ENCODE measurements at places on chromosomes 11 and 22. TPM values are rescaled to one million over a fixed set of nuclear protein-coding genes. Genes with fewer than 3 reads are reported as not detected.

UPK2 gene
- total RNA-seq: not detected

DNA sequence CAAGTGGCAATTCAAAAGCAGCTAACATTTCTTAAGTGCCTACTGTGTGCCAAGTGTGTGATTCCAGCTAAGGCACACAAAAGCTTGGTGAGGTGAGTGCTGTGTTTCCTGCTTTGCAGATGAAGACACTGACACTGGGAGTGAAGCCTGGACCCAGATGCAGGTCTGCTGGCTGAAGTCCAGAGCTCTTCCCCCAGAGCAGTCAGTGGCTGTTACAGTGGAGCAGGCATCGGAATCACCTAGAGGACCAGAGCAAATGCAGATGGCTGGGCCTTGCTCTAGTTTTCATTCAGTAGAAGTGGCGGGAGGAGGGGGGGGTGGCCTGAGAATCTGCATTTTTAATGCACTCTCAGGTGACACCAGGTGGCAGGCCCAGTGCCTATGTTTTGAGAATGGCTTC, 342.3 kb downstream of the CADM1 start:
- no peaks in the 10 kb centered on the region for H3K4me1 ChIP-seq
- no peaks in the 10 kb centered on the region for H3K27me3 ChIP-seq
- DNase-seq: no peak
- H3K4me3 ChIP-seq: no peak overlapping the region
- no peaks in the 10 kb centered on the region for H3K36me3 ChIP-seq
- no peak overlapping the region for H3K27ac ChIP-seq

DNA sequence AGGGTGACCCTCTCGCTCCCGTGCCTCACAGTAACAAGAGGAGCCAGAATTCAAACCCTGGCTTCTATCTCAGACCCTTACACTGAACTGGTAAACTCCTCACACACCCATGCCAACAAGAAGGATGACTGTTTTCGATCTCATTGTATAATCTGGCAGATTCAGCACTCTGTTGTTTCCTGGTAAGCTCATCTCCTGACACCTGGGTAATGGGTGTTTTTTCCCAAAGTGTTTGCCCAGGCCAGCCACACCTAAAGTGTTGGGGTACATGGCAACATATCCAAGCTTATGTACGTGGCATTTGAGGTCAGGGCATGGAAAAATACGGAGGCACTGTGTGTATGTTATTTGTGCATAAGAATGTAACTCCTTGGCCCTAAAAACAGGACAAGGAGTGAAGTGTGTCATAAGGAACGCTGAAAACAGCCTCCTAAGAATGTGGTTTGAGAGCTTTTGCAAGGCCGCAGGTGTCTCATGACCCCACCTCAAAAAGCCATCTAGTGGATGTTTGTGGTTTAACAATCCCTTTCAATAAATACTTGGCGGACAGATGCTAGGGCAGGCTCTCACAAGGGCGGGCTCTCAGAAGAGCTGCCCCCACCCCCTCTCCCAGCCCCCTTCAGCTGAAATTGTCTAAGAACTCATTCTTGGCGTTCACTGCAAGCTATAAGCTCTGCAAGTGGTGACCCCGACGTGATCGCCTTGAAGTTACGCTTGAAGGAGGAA, at the start of gene MS4A15:
MS4A15 (plus strand) TSS at position 561 of the 726 bp plus-strand sequence. CDS start 6,867 bp downstream, outside the sequence.
- no peak within 1 kb of the TSS for H3K27ac ChIP-seq
- H3K36me3 ChIP-seq: no peaks in the 10 kb centered on the region
- H3K27me3 ChIP-seq: no peaks in the 10 kb centered on the region
- DNase-seq: no peak
- H3K4me1 ChIP-seq: no peaks in the 10 kb centered on the region

GRCh38 chr11:34624069-34624468, 3.2 kb downstream of the EHF start:
- no peaks in the 10 kb centered on the region for H3K36me3 ChIP-seq
- DNase-seq: no peak
- no peaks in the 10 kb centered on the region for H3K27me3 ChIP-seq
- H3K27ac ChIP-seq: no peak overlapping the region
- no peaks in the 10 kb centered on the region for H3K4me1 ChIP-seq

DNA sequence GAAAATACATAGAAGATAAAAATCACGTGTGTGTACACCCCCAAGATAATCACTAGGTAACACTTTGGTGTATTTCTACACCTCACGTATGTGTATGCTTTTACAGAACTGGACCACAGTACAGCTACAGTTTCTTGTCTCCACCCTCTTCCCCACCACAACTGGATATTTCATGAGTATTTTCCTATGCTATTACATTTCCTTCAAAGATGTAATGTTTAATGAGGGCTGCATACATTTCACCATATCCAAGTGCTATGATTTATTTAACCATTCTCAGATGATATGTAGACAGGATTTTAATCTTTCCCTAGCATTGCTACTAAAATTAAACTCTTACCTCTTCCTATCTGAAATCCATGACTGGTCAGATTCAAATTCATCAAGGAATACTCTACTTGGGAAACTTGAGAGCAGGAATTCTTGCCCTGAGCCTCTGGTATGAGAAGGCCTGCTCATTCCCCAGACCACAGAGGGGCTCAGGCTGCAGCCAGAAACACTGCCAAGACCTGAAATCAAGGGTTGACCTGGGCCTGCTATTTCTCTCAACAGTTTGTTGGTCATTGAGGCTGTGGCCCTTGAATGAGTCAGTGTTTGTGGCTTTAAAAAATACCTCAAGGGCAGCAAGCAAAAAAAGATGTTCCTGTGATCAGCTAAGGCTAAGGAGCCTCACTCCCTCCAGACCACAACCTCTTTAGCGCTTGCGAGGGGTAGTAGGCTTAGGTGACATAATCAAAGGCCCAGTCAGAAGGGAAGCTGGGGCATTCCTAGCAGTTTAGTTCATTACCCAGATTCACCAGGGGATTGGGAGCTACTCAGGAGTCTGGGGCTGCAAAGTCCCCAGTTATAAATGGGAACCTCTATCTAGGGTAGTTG, 55.5 kb downstream of the ABTB2 start:
- H3K27ac ChIP-seq: no peak overlapping the region
- H3K4me3 ChIP-seq: no peak overlapping the region
- no peak for DNase-seq
- H3K27me3 ChIP-seq: no peaks in the 10 kb centered on the region
- H3K4me1 ChIP-seq: no peaks in the 10 kb centered on the region
- no peaks in the 10 kb centered on the region for H3K36me3 ChIP-seq

DNA sequence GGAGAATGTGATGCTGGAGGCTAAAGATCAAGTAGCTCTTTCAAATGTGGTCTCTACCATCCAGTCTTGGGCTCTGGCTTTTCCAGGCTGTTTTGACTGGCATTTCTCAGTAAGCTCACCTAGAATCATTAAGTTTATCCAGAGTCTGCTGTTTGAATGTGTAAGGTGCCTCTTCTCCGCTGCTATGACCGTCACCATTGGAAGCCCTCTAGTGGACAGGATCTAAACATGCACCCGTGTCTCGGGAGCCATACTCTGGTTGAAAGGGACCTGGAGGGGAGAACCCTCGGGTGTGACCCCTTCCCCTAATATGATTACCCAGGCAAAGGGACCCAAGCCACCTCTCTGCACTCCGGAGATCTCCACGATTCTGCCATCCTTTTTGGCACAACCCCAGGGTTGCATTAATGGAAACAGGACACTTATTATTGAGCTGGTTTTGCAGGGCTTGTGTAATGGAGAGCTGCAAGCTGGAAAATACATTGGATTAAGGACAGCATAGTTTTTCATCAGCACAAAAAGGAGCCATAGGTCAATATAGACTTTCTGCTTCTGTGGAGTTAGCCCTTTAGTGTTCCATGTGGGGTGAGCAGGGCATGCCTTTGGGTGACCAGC, 191.0 kb upstream of the LARGE1 start:
- H3K4me3 ChIP-seq: no peak overlapping the region
- no peaks in the 10 kb centered on the region for H3K27me3 ChIP-seq
- DNase-seq: no peak

IL17RA gene
- total RNA-seq: 84.1 TPM

UBQLNL gene
- not detected for total RNA-seq

PMM1 gene
- total RNA-seq: 12.5 TPM

- H3K4me3 ChIP-seq: no peak overlapping the region
- DNase-seq: no peak
- H3K27ac ChIP-seq: no peak overlapping the region
- H3K27me3 ChIP-seq: no peaks in the 10 kb centered on the region
- no peaks in the 10 kb centered on the region for H3K4me1 ChIP-seq
Measured at GRCh38 chr22:46366327-46366731, 30.8 kb downstream of the TRMU start.

SESN3 gene
- total RNA-seq: 15.1 TPM

FAM227A gene
- 0.43 TPM for total RNA-seq

GRCh38 chr22:47163481-47163855, 401.0 kb downstream of the TBC1D22A start:
- H3K4me1 ChIP-seq: no peaks in the 10 kb centered on the region
- no peak overlapping the region for H3K27ac ChIP-seq
- H3K36me3 ChIP-seq: no peaks in the 10 kb centered on the region
- no peak overlapping the region for H3K4me3 ChIP-seq

- H3K27ac ChIP-seq: no peak overlapping the region
- H3K4me3 ChIP-seq: no peak overlapping the region
- no peaks in the 10 kb centered on the region for H3K36me3 ChIP-seq
- DNase-seq: no peak
- no peaks in the 10 kb centered on the region for H3K27me3 ChIP-seq
Measured at GRCh38 chr11:6438979-6439571, 1.7 kb downstream of the HPX start.

PIWIL4 gene
- 4.5 TPM for total RNA-seq

NOX4 gene
- total RNA-seq: 125 TPM

DNA sequence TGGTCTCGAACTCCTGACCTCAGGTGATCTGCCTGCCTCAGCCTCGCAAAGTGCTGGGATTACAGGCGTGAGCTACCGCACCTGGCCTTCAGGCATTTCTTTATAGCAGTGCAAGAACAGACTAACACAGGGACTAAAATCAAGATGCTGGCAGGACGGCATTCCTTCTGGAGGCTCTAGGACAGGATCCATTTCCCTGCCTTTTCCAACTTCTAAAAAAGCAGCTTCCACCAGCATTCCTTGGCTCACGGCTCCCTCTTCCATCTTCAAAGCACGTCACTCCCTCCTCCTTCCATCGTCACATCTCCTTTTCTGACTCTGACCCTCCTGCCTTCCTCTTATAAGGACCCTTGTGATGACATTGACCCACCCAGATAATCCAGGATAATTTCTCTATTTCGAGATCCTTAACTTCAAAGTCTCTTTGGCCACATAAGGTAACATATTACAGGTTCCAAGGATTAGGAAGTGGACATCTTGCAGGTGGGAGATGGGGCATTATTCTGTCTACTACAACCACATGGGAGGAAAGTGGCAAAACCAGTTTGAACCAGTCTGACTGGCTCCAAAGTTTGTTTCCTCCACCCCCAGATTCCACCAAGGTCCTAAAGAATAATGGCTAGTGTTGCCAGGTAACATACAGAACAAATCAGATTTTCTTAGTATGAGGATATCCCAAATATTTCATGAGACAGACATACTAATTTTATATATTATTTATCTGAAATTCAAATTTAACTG, 172.5 kb downstream of the MN1 start:
- no peak for DNase-seq
- H3K4me1 ChIP-seq: no peaks in the 10 kb centered on the region
- no peak overlapping the region for H3K4me3 ChIP-seq
- no peak overlapping the region for H3K27ac ChIP-seq
- H3K36me3 ChIP-seq: no peaks in the 10 kb centered on the region
- no peaks in the 10 kb centered on the region for H3K27me3 ChIP-seq

OR2AT4 gene
- total RNA-seq: not detected

- H3K4me3 ChIP-seq: no peak overlapping the region
- no peaks in the 10 kb centered on the region for H3K27me3 ChIP-seq
- H3K4me1 ChIP-seq: peaks cover 9% of the 10 kb centered on the region
- no peak for DNase-seq
Measured at GRCh38 chr11:293852-294661, 5.1 kb downstream of the PGGHG start.

GRCh38 chr22:38505541-38506117, 482 bp downstream of the DDX17 start:
- H3K4me1 ChIP-seq: peaks cover 3% of the 10 kb centered on the region
- H3K27ac ChIP-seq: peak overlapping the region; percentile 100
- H3K36me3 ChIP-seq: peaks cover 18% of the 10 kb centered on the region
- H3K4me3 ChIP-seq: peak overlapping the region; percentile 96

- H3K4me3 ChIP-seq: no peak overlapping the region
- H3K36me3 ChIP-seq: peaks cover 6% of the 10 kb centered on the region
- no peak for DNase-seq
- H3K27me3 ChIP-seq: no peaks in the 10 kb centered on the region
Measured at GRCh38 chr22:37611207-37611606, 2.6 kb downstream of the GGA1 start.

- H3K27ac ChIP-seq: no peak overlapping the region
- peaks cover 1% of the 10 kb centered on the region for H3K4me1 ChIP-seq
- DNase-seq: no peak
Measured at GRCh38 chr11:13271060-13271693, 6.4 kb upstream of the BMAL1 start.

GRCh38 chr22:40922484-40923303, 28.5 kb upstream of the RBX1 start:
- H3K27ac ChIP-seq: no peak overlapping the region
- no peak for DNase-seq
- H3K36me3 ChIP-seq: peaks cover 35% of the 10 kb centered on the region
- H3K27me3 ChIP-seq: no peaks in the 10 kb centered on the region
- H3K4me1 ChIP-seq: no peaks in the 10 kb centered on the region

PGA5 gene
- total RNA-seq: 2.0 TPM

TXNRD2 gene
- total RNA-seq: 46.0 TPM

DNA sequence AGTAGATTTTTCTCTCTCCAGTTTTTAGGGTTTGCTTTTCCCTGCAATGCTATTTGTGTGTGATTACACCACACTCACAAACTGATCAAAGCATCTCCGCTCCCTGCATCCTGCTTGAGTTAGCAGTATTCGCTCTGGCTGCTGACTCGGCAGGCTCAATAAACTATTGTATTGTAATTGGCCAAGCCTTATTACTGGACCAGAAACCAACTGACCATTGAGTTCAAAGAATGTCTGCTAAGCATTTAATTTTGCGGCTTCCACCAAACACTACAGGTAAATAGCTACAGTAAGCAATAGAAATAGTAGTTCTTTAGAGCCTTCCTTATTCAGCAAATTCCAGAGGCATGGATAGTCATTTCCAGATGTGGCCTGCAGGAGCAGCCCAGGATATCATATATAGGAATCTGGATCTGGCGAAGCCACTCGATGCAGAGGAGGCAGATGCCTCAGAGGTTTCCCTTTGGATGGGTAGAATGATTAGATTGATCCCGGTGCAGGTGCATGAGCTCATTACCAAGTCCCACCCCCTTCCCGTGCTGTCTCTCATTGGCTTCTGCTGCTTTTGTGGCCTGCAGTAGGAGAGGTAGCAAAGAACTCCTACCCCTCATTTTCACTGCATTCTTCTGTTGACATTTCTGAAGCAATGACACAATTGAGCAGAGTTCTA, 77.3 kb downstream of the COMMD9 start:
- no peak for DNase-seq
- H3K27me3 ChIP-seq: no peaks in the 10 kb centered on the region
- no peaks in the 10 kb centered on the region for H3K4me1 ChIP-seq
- H3K4me3 ChIP-seq: no peak overlapping the region
- H3K36me3 ChIP-seq: no peaks in the 10 kb centered on the region

GRCh38 chr11:43871051-43871450, 9.6 kb upstream of the ALKBH3 start:
- H3K27me3 ChIP-seq: no peaks in the 10 kb centered on the region
- no peak overlapping the region for H3K4me3 ChIP-seq
- no peak for DNase-seq
- no peak overlapping the region for H3K27ac ChIP-seq
- no peaks in the 10 kb centered on the region for H3K4me1 ChIP-seq

Data from ascending aorta (tissue), 2 donors.